Astrocyte of the cerebellum (primary cell): ENCODE measurements at places on chromosomes 12 and 14.
A peak's percentile ranks its signal among the peaks of the same experiment; 100 is the strongest.

- peak; percentile 27 for DNase-seq
These were observed 161.4 kb downstream of the TTC7B start for GRCh38 chr14:90654831-90655276.

- DNase-seq = no peak
These were observed 59.7 kb downstream of the PLXNC1 start for GRCh38 chr12:94207849-94208621.

DNA sequence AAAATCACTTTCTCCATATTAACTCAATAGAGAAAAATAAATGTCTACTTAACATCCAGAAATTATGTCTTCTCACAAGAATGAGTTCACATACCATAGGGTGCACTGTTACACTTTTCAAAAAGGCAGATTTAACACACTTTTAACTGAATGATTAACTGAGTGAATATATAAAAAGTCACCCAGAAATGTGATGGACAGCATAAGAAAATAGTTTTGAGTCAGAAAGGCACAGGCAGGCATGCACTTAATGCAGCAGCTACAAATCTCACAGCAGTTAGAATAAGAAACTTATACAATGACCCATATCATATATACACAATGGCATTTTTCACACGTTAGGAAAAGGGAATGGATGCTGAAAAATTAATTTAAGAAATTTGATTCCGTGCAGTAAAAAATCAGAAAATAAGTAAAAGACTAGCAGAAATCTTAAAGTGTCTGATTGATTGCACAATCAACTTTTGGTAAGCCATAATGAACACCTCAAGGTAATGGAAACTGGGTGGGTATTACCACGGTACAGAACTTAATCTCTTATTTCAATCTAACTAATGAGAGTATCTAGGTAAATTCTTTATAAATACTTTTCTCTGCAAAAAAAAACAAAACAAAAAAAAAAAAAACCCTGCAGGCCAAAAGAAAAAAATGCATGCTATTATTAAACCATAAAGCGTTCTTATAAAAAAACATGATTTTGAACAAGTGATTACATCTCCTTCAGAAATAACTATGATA, 3.5 kb downstream of the MED13L start:
- DNase-seq = no peak

DNA sequence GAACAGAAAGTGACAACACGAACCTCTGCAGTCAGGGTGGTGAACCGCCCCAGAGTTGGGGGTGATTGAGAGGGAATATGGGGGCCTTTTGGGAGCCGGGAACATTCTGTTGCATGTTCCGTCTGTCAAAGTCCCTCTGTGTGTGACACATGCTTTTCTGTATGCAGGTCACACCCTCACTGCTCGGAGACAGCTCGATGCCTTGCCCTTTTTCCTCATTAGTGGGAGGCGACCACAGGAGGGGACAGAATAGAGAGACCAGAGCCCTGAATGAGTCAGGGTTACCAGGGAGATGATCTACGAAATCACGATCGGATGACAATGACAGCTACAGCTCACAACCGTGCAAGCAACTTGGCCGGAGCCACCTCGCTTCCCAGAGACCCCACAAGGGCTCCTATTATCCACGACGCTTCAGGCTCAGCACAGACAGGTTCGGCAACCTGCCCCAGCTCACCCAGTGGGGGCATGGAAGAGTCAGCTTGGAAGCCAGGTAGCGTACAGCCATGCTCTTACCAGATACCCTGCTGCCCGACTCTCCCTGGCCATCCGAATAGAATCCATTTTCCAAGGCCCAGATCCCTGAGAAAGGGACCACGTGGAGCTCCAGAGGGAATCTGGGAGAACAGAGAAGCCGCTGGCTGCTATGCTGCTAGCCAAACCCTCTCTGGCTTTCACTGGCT, 38.8 kb downstream of the TESC start:
- DNase-seq = no peak

DNA sequence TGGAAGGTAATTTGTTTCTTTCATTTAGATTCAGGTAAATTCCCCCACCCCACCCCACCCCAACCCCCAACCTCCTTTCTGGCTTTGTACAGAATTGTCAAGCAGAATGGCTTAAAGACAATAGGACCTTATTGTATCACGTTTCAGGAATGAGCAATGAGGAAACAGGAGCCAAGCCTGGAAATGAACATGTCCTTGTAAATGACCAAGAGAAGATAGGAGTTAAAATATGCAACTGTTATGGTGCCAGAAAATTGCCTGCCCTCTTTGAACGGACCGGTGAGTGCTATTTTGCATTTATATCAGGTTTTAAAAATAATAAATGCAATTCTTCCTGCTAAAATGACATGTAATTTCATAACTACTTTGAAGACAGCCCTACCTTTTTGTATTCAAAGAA, 141.6 kb upstream of the PELI2 start:
- no peak for DNase-seq

DNA sequence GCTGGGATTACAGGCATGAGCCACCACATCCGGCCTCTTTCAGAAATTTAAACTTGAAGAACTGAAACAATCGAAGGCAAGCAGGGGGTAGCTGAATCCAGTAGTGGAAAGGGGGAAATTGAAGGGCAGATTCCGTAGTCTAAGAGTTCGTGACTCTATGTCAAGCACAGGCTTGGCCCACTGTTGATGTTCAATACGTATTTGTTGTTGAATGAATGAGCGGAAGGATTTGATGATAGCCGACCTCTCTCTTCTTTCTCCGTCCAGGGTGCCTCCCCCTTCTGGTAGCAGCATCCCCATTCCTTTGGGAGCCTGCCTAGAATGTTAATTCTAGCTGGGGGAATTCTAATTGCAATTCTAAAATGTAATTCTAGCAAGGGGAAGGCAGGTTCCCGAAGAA, 59.8 kb upstream of the MED13L start:
- DNase-seq = no peak

DNA sequence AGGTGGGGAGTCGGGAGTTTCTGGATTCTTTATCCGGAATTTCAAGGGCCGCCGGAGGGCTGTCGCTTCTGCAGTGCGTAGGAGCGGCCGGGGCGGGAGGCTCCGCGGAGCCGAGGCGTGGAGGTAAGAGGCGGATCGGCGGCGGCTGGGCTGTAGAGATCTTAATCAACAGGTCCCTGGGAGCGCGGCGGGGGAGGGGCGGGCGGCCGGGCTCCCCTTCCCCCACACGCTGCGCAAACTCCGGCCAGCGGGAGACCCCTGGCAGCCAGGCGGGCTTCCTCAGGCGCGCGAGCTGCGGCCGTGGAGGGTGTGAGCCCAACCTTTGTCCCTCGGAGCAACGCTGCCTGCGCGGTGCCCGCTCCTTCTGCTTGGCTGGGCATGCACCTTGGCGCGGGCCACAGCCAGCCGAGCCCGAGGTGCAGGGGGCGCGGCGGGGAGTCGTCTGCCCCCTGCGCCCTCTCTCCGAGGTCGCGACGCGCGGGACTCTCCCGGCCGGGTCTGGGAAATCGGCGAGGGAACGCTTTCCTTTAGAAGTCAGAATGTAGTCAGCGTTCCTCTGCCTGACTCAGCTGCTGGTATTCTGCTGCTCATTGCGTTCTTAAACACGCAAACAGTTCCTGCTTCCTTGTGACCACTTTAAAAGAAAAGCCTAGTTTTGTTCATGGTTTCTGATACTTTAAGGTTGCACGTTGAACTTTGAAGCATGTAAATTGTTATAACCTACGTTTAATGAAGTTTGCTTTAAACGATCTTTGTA, at the start of gene PALS1:
Gene PALS1, plus strand, starts transcription at position 25 of the 757 bp plus-strand sequence. CDS start 37,736 bp downstream, outside the sequence.
- DNase-seq = no peak

- DNase-seq = no peak
These were observed 34.5 kb downstream of the FBRSL1 start for GRCh38 chr12:132524405-132524804.

DNA sequence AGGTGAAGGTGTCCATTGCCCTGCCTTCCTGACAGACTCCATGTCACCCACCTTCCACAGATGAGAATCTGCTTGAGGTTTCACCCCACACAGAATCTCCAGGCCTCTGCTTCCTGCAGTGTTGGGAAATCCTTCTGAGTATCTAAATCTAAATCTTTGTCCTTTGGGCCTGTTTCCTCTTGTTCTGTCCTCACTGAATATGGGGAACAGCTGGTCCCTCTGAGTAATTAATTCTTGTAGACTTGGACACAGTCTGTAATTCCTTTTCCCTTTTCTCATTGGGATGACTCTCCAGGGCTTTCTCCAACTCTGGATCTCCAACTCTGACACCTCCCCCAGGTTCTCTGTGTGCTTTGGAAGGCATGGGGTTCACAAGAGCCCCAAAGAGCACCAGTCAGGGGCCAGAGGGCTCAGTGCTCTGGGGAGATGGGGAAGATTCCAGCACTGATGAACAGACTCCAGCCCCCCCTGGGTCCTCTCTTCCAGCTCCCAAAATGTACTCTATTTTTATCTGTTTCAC, 2.3 kb upstream of the ACVRL1 start:
- DNase-seq = no peak

- DNase-seq = peak; percentile 26
These were observed 23.1 kb downstream of the MGAT4C start for GRCh38 chr12:86233126-86233525.

DNA sequence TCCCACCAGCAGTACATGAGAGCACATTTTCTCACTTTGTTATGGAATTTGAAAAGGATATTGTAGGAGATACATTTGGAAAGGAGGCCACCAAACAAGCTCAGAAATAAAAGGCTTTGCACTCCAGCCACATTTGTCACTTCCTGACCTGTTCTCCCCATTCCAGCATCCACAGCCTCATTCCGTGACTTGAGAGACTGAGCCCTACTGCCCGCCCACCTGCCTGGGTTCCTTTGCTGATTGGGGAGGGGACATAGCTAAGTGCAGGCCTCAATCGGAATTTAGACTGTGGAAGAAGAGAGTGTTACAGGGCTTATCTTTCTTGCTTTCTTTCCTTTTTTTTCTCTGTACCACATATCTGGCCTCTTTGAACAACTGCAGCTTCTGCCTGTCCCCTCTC, 735.4 kb upstream of the TMEM132C start:
- no peak for DNase-seq

DNA sequence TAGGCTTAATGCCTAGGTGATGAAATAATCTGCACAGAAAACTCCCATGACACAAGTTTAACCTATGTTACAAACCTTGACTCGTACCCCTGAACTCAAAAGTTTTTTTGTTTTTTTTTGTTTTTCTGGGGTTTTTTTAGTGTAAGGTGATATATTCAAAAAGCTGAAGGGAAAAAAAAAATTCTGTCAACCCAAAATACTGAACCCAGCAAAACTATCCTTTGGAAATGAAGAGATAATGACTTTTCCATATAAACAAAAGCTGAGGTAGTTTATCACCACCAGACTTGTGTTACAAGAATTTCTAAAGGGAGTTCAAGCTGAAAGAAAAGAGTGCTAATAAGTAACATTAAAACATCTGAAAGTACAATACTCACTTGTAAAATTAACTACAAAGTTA, 448.1 kb downstream of the KCNH5 start:
- DNase-seq = no peak

- no peak for DNase-seq
These were observed at the start of gene PPP1R3E for GRCh38 chr14:23302290-23303225. Gene PPP1R3E (minus strand): TSS chr14:23302859. CDS start chr14:23302576, 283 bp downstream.

DNA sequence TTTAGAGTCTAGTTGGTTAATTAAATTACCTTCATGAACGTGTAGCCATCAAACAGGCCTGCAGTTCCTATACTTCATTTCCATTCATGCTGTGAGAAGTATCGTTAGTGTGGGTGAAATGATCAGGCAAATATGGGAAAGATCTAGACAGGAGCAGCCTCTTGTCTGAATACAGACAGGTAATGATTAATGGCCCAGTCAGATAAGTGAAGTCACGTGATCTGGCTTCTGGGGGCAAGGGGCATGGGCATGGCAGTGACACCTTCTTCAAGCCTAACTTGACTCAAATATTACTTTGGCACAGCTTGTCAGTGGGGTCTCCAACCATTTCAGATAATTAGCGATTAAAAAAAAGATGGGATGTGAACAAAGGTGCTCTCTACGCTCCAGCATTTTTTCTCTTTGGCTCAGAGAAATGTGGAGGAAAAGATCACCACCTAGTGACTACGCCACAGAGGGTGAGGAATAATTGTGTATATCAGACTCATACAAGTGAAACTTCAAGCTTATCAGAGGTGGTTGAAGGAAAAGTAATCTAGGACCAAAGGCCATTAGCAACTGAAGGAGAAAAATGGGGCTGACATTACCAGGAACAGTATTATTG, 17.8 kb downstream of the GUCY2C start:
- DNase-seq = no peak
